ENCODE measurements at places on chromosomes 5 and 9.

GRCh38 chr9:19358701-19359100 is 21.3 kb downstream of the RPS6 start:
- no peak for DNase-seq

DNA sequence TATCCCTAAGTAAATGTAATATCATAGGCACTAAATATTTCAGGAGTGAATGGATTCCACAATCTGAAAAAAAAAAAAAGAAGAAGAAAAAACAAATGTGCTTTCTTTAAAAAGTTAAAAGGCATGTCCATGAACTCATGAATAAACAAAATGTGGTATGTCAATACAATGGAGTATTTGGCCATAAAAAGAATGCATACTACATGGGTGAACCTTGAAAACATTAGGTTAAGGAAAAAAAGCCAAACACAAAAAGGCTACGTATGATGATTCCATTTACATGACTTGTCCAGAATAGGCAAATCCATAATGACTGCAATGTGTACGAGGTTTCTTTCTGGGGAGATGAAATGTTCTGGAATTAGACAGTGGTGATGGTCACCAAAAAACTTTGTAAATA is 45.3 kb downstream of the FNIP1 start:
- DNase-seq = no peak

DNA sequence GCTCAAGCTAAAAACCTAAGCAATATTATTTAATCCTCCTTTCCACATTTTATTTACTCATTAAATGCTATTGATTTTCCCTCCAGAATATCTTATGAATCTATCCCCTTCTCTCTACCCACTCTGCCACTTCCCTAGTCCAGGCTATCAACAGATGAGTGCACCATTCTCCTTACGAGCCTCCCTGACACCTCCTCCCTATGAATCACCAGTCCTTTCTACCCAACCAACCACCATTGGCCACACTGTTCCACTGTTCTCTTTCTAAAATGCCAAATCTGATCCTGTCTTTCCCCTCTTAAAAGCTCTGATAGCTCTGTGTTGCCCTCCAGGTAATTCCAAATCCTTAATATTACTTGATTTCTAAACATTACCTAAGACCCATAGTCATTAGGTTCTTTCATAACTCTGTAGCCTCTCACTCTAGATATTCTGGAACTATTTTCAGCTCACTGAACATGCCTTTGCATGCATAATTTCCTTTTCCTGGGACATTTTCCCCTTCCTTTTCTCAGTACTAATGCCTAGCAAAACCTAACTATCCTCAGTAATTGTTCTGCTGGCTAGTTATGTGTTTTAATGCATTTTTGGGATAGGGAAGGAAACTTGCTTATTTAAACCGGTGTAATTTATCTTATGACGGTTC is 126.3 kb downstream of the UNC13B start:
- no peak for DNase-seq

GRCh38 chr9:91732187-91733005 is 217.6 kb downstream of the ROR2 start:
- no peak for DNase-seq

- no peak for DNase-seq
These were observed 289.5 kb upstream of the MPDZ start for GRCh38 chr9:13568841-13569601.

- DNase-seq = no peak
These were observed 28.4 kb upstream of the LTC4S start for GRCh38 chr5:179765400-179765799.

GRCh38 chr9:123073441-123073840 is 40.0 kb downstream of the GPR21 start:
- DNase-seq = no peak

DNA sequence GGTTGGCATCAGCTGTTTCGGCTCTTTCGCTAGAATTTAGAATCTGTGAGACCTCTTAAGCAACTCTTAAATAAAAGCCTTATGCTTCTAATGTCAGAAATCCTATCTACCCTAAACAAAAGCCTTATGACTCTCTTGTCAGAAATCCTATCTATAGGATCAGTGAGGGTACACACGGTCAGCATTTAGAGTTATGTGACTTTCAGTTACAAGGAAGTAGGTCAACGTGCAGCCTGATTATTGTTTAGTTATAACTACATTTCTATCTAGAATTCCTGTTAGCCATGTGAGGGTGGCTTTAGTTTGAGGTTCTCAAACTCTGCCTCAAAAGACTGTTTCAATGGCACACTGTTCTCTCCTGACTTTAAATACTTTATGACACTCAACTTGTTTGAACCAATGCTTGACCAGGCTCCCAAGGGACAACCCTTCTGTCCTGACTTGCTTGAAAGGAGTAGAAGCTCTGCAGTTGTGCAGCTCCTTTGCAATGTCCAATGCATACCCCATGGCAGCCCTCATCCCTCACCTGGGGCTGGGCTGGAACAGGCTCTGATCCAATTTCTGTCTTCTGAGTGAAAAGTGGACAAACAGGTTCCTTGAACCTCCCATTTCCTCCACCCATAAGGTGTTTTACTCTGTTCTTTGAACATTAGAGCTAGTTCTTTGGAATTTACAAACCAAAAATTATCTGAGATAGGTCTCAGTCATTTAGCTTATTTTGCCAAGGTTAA is 251.6 kb upstream of the PIK3R1 start:
- no peak for DNase-seq

DNA sequence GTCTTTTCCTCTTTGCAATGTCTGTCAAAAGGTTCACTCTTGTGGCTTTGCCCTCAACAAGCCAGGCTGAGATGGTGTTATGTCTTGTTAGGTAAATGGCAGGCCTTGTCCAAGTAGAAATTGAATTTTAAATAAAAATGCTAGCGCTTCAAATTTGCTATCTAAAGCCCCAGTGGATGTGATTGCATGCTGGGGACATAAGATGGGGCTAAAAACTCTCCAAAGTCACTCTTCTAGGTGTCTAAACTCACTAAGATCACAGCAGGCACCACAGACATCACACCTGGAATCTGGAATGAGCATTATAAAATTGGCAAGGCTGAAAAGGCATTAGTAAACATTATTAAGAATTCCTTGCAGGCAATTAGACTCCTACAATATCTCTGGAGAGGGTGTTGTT is 262.7 kb upstream of the CLINT1 start:
- DNase-seq = no peak

- no peak for DNase-seq
These were observed 33.1 kb downstream of the ZCCHC9 start for GRCh38 chr5:81334304-81335061.

DNA sequence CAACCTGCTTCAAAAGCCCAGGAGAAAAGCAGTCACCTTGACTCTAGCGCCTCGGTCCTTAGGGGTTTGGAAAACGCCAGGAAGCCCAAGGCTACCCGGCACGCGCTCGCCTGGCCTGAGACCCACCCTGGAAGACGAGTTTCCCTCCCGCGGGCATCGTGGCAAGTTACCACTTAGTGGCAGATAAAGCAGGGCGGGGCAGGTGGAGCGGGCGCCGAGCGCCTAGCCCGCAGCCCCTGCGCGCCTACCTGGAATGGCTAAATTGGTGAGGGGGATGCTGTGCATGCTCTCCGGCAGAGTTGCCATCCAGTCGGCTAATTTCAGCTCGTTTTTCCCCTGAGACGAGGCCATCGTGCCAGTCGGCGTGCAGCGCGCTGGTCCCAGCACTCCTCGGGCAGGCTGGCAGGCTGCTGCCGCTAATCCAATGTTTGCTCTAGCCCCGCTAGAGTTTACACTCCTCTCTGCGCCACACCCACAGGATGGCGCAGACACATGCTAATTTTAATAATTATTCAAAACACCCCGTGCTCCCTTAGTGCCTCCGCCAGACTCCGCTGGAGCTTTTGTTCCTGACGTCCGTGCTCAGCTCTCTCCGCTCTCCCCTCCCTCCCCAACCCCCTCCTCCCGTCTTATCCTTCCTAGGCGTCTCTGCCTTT is at the start of gene PLCXD3:
TSS of gene PLCXD3 (minus strand) at position 426 of the 656 bp plus-strand sequence. CDS start at position 351, 75 bp downstream.
- no peak for DNase-seq

DNA sequence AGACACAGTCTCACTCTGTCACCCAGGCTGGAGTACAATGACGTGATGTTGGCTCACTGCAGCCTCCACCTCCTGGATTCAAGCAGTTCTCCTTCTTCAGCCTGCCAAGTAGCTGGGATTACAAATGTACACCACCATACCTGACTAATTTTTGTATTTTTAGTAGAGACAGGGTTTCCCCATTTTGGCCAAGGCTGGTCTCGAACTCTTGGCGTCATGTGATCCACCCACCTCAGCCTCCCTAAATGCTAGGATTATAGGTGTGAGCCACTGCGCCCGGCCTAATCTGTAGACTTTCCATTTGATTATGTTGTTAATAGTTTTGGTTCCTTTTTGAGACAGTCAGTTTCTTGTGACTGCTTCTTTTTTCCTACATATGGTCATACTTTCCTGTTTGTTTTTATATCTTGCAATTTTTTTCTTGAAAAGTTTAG is 31.0 kb downstream of the MTREX start:
- DNase-seq = peak; percentile 62

DNA sequence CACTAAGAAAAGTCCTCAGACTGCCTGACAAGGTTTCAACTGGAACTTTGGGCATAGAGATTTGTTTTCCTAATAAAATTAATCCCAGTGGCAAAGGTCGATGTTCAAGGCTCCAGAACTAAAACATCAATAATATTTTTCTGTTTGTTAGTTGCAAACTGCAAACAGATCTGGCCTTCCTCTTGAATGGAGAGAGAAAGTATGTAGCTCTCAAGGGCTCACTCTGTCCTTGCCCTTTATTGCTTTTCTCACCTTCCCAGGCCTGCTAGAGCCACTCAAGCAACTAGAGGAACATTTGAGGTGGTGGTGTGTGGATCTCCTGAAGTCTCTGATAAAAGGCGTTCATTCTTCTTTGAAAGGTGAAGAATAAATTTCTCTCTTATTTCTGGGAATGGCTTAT is 16.6 kb downstream of the ALDH1A1 start:
- DNase-seq = no peak

- DNase-seq = no peak
These were observed 6.0 kb downstream of the DMRT1 start for GRCh38 chr9:847505-847904.

GRCh38 chr9:31445357-31445756 is 939.1 kb upstream of the ACO1 start:
- DNase-seq = no peak

DNA sequence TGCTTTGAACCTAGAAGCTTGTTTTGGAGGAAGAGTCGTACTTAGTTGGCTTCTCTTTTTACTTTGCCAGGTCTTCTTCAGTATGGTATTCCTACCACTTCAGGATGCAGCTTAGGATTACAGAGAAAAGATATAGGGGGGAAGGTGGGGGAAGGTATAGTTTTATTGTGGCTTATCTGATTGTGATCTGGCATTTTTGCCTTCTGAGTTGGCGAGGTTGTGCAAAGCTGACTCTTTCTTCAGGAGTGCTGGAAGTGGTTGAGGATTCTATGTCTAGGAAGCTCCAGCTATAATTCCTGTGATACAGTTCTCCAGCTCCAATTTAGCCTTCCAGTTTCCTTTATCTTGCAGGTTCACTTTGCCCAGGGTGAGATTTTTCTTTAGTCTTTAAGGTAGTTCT is 7.0 kb downstream of the CDC42SE2 start:
- DNase-seq = no peak

DNA sequence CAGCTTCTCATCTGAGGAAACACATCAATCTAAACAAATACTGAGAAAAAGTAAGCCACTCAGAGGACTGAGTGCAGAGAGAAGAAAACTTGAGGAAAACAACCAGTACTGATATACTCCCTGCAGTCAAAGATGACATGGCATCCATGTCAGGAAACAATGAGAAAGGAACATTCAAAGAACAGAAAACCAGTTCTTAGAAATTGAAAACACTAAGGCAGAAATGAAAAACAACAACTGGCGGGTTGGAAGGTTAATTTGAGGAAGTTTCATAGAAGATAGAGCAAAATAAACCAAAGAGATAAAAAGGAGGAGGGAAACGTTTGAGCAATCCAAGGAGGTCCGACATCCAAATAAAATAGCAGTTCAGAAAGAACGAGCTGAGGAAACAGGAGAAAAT is 475.2 kb downstream of the HINT1 start:
- DNase-seq = no peak

DNA sequence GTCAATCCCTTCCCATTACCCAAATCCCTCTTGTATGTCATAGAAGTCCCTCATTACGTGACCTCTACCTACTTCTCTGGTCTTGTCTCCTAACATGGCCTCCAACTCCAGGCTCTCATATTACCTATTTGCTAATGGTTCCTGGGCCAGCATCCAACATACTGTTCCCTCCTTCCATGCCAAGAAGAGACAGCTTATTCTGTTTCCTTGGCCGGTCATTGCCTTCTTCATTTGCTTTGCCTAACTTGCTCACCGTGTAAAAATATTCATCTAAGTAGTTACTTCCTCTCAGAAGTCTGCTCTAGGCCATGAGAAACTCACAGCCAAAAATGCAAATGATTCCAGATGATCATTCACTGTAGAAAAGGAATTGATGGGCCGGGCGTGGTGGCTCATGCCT is 8.9 kb upstream of the IL6ST start:
- DNase-seq = no peak

DNA sequence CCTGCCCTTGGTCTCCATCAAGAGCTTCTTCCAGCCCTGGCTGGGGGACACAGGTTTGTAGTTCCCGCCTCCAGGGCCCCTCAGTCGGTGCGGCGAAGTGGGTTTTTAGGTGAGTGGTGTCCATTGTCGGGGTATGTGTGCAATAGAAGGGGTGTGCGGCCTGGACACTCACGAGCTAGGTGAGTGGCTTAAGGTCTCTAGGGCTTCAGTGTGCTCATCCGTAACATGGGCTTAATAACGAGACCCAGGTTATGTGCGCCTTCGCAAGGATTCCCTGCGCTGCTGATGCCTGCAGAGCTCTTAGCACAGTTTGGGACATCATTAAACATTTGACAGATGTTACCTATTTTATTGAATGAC is 656 bp downstream of the CEP78 start:
- no peak for DNase-seq

DNA sequence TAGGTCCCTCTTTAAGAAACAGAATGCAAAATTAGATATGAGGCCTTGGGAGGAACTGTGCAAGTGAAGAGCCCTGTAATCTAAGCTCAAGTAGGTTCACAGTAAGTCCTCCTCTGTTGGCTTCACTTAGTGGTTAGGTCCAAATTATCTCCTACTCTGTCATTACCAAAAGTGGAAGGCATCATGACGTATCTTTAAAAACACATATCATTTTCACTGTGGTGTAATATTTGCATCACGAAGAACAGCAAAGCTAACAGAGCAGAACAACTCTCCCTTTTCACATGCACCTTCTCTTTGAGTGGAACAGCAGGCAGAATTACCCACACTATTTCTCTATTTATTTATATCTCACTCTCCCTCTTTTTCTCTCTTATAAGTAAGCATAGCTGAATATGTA is 240.5 kb upstream of the CCNH start:
- no peak for DNase-seq

DNA sequence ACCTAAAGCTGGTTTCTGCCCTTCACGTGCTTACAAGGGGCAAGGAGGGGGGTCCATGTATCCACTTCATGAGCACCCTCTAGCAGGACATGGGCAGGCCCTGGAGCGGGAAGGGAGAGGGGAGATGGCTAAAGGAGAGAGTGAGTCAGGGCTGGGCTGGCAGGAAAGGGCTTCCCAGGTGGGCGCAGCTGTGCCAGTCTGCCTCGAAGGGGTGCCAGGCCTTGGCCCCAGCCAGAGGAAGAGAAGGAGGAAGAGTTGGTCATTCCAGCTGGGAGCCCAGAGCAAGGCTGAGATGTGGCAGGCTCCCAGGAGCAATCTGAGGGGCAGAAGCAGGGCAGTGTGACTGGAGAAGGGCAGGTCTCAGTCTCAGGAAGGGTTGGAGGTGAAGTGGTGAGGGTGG is 24.7 kb downstream of the TRIM14 start:
- no peak for DNase-seq
